Fibroblast of villous mesenchyme (primary cell): ENCODE measurements at places on chromosomes 1 and 21. TPM values are rescaled to one million over a fixed set of nuclear protein-coding genes. Genes with fewer than 3 reads are reported as not detected.

DNA sequence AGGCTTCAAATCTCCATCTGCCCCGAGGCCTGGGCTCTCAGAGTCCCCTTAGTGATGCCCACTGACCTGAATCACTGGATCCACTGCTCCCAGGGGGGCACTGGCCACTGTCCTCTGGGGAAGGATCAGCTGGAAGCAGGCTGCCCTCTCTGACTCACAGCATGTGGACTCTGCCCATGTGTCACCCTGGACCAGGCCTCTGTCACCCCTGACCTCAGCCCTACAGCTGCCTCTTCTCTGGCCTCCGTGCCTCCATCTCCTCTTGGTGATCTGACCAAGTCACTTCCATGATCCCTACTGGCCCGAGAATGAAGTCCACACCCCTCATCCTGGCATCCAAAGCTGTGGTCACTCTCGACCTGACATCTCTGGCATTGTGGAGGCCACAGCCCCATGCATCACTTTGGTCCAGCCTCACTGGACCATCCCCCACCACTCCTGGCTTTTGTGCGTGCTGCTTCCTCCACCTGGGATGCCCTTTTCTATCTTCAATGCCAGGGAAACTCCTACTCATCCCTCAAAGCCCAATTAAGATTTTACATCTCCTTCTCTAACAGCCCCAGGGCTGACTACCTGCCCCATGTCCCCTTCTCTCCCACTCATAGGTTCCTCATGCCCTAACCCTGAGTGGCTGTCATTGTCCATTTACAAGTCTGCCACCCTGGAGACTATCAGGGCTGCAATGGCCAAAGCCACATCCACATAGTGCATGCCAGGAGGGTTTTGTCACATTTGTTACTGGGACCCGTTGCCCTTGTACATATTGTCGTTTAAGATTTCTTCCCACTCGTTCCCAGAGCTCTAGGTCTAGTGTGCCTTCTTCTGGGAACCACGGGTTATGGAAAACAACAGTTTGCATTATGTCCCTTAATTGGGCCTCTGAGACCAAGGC is 685.0 kb downstream of the MATN1 start:
- DNase-seq, result no peak

DNA sequence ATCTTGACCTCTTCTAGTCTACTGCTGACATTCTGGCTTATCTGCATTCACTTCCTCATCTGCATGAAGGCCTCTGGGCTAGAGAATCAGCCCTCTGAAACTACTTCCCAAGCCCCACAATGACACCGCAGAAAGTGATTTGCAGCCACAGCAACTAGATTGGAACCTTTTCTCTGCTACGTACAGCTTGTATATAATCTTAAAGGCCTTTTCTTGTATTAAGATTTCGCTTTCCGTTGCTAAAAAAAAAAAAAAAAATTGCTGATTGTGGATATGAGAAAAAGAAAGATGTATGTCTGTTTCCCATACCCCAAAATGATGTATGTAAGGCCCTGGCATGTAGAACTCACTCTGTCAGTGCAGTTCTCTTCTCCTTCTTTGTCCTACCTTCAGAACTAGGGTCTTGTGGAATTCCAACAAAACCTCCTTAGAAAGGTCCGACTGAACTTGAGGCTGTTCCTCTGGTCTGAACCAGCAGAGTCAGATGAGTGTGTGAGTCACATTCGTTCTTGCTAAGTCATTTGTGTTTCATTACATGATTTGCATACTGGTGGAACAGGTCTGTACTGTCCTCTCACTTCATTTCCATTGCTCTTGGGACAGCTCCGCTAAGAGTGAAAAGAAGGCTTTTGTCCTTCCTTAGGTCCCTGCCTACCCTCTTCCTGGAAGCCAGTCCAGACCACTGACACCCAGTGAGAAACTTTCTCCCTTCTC is 62.7 kb downstream of the PLPP3 start:
- peak; percentile 28 for DNase-seq

GRCh38 chr1:156001021-156001661 is 19.6 kb downstream of the SSR2 start:
- no peak for DNase-seq

Gene GBP7
- not detected in 2 replicates for total RNA-seq

DNA sequence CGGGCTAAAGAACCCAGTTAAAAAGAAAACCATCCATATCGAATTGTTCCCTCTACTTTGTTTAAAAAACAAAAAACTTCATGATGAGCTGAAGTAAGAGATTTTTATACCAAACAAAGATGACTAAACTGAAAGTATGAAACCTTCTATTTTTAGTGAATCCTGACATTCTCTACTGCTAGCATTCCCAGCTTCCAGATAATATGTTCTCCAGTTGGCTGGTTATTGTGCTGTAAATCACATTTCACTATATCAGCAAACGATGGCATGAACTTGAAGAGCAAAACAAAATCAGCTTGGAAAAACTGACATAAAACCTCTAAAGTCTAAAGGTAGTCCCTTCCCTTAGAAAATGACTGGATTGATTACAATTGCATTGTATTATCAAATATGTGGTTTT is 68.1 kb upstream of the APP start:
- DNase-seq, result no peak

Gene CD5L
- not detected in 2 replicates for total RNA-seq

- no peak for DNase-seq
Measured at GRCh38 chr1:17066361-17067068, 12.7 kb upstream of the SDHB start.

Gene DCLRE1B
- 4.2 and 4.7 TPM in 2 replicates for total RNA-seq

DNA sequence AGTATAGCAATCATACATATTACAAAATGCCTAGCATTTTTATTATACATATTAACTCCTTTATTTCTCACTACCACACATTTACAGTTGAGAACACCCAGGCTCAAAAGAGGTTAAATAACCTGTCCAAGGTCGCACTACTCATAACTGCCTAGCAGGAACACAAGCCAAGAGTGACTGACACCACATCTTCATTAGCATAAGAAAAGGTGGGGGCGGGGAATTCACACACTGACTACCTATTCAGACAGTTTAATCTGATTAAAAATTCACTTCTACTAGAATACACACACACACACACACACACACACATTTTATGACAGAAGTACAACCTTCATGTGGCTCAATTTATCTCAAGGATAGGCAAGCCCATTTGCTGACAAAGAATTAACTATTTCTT is 77.8 kb upstream of the CACHD1 start:
- no peak for DNase-seq

DNA sequence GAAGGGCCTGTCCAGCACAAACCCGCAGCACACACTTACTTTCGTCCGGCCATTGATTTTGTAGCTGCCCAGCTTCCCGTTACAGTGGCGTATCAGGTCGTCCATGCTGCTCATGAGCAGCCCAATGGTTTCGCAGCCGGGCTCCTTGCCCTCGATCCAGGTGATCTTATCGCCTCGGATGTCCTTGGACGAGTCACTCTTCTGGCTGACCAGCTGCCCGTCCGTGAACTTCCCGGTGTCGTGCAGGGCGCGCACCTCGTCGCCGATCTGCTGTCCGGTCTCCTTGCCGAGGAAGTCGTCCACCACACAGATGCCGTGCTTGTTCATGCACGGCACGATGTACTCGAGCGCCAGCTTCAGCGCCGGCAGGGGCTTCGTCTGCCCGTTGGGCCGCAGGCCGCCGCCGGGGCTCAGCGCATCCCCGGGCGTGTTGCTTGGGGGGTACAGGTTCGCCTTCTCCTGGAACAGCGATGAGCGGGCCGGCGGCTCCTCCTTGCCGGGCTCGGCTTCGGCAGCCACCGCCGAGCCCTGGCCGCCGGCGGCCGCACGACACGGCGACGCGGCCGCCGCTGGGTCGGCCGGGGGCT is 1.0 kb downstream of the EGLN1 start:
- DNase-seq, result peak; percentile 59
